ENCODE measurements at places on chromosomes 5 and 9.

GRCh38 chr5:120942596-120943350, 478.7 kb downstream of the PRR16 start:
- DNase-seq: no peak

DNA sequence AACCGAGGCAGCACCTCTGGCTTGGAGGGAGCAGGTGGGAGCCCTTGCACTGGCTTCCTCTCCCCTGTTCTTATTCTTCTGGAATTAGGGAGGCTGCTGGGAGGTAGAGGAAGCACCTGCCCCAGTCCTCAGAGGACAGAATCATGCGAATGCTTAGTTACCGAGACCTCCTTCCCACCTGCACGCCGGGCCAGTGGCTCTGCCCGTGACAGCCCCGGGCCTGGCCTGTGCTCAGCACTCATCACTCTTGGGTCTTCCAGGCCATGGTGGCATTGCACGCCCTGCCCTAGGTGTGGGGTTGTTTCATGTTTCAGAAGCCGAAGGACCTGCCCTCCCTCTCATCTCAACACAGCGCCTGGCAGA, 45.3 kb upstream of the NKD2 start:
- no peak for DNase-seq

DNA sequence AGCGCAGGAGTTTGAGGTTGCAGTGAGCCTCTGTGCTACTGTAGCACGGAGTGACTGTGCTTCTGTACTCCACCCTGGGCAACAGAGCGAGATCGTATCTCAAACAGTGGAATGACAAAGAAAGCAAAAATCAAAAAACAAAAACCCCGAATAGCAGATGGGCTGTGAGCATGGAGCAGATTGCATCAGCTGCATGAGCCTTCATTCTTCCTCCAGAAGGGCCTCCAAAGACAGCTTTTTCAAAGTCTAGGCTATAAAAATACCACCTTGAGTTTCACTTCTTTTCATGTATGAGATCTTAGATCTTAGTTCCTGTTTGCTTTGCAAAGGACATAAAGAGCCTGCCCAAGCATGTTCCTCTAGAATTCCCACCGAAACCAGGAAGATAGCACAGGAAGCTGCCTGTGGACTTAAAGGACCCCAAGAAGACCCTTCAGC, 15.0 kb upstream of the HSPB3 start:
- DNase-seq: no peak

DNA sequence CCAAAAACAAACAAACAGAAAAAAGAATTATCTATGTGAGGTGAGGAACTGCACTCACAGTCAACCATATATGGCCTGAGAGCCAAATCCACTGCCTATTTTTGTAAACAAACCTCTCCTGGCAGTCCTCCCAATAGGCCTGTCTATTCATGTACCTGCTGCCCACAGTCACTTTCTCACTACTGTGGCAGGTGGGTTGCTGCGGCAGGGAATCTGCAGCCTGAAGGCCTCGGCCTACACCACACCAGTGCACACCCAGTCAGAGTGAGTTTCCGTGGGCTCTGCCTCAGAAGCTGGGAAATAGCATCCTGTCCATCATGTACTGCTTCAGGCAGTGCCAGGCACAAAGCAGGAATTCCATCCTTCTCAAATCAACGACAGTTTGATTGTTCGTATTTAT, 82.3 kb downstream of the SPTLC1 start:
- no peak for DNase-seq

DNA sequence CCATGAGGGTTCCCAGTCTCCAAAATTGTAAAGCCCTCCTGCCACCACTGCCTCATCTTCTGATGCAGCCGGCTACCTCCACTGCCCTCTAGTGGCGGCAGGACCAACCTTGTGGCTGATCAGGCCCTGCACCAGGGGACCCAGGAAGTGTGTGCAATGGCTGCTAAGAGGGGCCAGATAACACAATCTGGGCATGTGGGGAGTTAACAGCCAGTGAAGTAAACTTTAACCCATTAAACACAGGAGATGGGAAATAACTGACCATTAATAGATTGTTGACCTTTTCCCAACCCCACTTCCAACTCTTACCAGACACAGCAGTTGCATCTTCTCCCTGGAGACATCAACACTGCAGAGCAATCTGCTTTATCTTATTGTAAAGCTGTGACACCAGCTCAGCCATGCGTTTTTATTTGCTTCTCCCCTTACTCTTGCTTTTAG, 63.3 kb downstream of the FREM1 start:
- DNase-seq: no peak

DNA sequence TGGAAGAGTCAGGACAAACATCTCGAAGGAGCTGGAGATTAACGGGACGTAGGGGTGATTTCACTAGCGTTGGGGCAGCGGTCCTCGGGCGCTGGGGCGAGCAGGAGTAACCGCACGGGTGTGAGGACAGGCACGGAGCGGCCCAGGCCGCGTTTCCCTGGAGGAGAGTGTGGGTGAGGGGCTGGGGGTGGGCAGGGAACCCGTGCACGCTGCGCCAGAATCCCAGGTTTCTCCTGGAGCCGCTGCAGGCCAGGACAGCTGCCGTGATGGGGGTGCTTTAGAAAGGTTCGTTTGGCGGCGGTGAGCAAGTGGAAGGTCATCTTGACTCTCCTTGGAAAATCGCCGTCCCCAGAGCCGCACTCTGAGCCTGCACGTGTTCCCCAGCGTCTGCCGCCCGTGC, 290.2 kb upstream of the IRX1 start:
- no peak for DNase-seq

DNA sequence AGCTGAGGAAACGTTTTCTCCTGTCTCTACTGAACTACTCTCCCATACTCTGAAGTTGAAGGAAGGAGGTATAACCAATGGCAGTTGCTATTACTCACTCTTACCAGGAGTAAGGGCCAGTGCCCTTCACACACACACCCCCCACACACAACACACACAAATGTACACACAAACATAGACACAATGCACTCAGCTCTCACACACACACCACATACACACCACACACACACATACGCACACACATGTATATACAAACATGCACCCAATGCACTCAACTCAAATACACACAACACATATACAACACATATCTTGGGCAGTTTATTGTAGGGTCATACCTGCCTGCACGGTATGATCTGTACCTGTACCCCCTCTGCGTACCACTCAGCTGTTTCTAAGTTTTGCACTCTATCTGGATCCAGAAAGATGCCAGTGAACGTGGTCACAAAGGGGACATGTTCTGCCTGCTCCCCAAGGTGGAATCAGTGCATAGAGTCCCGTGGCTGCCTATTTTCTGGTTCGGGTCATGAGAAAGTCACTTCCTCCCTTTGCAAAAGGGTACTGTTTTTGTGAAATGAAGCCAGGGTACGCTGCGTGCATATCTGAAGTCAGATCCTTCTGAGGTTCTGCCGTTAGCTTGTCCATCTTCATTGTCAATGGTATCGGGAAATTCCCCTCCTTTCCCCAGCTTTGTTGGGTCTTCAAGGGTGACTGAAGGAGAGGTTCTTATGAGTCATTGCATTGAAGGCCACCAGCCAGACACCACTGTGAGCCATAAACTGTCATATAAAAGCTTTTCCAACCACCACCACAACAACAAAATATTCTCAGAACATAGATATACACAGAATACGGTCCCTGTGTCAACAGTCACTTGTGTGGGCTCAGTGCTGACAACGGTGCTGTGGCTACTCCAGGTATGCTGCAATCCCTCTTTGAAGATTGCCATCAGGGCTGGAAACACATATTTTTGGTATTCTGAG, 131.9 kb downstream of the UGCG start:
- no peak for DNase-seq

DNA sequence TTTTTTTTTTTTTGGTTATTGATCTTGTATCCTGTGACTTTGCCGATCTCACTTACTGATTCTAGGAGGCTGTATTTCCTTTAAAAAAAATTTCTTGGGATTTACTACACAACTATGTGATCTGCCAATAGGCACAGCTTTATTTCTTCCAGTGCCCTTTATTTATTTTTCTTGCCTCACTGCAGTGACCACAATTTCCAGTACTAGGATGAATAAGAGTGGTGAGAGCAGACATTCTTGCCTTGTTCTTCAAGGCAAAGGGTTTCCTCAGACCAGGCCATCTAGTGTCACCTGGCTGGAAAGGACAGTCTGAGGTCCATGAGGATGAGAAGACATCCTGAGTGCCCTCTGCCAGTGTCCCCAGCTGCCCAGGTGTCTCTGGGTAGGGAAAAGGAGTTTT, 265.4 kb downstream of the SPOCK1 start:
- DNase-seq: no peak

DNA sequence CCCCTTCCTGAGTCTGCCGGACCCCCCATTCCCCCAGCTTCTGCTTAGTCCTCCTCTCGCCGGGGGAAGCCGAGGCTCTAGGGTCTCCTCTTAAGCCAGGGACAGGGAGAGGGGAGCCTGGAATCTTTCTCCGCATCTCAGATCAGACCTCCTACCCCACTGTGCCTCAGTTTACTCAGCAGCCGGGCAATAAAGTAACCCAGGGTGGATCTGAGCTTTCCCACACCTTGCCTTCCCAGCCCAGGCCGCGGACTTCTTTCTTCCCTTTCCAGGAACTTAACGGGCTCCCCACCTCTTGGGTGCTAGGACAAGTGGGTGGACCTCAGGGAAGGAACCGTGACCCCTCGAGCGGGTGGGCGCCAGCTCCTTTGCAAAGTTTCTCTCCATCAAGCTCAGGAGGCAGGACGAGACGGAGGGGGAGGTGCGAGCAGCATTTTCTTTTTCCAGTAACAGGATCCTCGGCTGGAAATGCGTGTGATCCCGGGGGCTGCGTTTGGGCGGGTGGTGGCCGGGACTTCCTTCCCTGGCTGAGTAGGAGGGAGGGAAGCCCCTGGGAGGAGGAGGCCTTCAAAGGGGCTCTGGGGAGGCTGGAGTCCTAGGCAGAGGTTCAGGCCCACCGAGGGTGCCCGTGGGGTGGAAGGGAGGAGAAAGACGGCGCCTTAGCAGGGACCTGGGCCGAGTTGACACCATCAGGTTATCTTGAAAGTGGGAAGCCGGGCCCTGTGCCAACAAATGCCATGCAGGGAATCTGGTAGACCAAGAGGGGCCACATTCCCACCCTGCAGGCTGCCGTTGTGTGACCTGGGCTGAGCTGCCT, 795 bp downstream of the DAB2IP start:
- no peak for DNase-seq

GRCh38 chr5:102794677-102795331, 39.7 kb downstream of the PAM start:
- DNase-seq: no peak

DNA sequence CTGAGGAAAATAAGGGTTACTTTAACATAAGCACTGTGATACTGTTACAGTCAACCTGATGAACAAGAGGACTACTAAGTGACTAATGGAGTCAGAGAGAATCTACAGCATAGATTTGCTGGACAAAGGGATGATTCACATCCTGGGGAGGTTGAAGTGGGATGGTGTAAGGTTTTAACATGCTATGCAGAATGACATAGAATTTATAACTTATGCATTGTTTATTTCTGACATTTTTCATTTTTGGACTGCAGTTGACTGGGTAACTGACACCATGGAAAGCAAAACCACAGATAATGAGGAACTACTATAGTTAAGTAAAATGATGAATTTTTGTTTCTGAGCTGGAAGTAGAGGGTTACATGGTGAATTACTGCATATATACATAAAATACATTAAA, 389.2 kb downstream of the MAT2B start:
- DNase-seq: no peak

DNA sequence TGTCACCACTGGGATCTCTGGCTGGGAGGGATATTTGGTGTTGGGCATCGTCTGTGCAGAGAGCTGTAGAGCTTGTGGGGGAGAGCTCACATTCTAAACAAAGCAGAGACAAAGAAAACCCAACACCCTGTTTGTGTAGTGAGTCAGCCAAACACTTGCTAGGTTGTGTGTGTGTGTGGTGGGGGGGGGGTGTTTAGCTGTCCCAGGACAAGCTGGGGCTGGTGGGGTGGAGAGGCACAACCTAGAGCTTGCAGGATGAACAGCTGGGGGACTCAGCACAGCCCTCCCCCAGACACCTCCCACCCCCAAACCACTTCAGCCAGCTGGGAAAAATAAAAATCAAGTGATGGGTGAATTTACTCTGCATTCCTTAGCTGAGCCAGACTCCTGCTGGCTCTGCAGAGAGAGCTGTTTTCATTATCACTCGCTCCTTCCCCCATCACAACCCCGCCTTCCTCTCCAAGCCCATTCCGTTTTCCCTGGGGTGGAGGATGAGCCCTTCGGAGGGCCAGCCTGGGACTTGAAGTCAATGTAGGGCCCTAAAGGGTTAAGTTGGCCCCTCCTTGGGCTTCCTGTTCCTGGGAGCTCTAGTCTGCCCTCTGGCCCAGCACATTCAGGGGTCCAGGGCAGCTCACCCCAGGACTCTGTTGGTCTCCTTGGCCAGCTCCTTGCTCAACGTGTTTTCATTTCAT, 2.6 kb downstream of the OLFML2A start:
- DNase-seq: no peak

DNA sequence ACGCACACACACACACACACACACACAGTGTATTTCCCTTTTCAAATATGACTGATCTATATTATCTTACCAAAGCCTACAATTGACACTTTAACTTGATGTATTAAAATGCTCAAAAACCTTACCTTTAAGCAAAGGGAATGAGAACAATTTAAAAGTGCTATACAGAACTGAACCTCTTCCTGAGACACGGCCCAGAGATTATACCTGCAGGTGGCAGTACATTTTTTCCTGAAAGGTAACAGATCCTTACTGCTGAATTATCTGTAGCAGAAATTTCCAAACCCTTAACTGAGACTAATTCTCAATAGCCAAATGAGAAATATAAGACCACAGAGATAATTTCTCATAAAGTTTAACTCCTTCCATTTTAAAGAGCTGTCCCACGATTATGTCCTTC, 91.1 kb downstream of the MYO10 start:
- no peak for DNase-seq

DNA sequence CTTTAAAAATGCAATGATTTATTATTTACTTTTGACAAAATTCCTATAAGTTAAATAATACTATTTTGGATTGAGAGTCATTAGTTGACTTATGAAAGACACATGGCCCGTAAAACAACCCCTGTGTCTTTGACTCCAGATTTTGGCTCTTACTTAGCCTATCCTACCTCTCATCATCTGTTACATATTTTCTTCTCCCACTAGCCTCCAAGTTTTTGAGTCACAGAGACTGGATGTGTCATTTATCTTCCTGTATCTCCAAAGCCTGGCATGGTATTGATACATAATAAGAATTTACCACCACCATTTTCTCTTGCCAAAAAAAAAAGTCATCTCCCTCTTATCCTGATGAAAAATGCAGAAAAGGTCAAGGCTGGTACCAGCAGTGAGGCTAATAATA, 99.9 kb downstream of the GABRB2 start:
- DNase-seq: no peak

- DNase-seq: no peak
Measured at GRCh38 chr9:87062746-87063145, 115.4 kb upstream of the GAS1 start.
